ENCODE measurements at places on chromosomes 2 and 18.

- DNase-seq = no peak
Observed at GRCh38 chr2:51706220-51706619, 674.3 kb upstream of the NRXN1 start.

DNA sequence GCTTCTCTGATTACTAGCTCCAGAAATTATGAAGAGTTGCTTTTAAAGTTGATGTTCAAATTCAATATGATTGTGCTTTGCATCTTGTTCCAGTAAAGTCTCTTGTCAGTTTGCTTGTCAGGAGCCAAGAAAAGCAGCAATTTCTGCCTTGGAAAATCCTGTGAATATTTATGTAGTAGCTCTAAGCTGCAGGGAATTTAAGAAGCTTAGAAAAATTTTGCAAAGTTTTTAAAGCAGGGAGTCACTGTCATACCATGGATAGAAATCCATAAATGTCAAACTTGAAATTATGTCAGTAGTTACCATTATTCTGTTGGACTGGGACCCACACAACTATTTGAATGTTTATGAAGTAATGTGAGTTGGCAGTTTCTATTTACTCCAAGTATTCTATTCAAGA is 169.3 kb downstream of the TMEM200C start:
- DNase-seq = no peak

GRCh38 chr2:181586569-181587081 is 70.3 kb downstream of the CERKL start:
- no peak for DNase-seq

DNA sequence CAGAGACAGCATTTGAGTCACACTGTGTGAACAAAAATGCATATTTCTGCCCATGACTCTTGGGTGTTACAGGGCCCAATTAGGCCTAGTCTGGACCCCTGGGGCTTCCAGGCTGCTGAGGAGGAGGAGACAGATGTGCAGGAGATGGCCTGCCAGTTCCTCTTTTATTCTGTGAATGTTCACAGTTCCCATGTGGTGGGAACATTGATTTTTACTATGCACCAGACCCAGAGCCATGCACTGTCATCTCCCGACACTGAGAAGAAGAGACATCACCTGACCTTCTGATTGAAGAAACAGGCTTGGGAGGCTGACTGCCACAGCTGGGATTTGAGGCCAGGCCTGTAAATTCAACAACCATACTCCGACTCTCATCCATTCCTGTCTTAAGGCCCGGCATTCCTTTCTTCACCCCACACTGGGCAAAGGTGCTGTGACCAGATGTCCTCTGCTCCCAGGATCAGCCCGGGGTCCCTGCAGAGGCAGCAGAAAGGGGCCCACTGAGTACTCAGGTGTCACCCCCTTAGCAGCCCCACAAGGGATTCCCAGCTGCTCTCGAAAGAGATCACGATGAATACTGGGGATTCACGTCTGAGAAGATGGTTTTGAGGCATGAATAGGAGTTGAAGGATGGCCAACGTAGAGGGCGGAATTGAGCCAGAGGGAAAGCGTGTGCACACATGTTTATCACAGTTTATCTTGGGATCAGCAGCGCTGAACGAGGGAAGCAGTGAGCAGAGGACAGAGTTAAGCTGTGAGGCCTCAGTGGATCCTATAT is 3.6 kb upstream of the TFCP2L1 start:
- no peak for DNase-seq

GRCh38 chr2:107027810-107028209 is 141.8 kb upstream of the ST6GAL2 start:
- no peak for DNase-seq

DNA sequence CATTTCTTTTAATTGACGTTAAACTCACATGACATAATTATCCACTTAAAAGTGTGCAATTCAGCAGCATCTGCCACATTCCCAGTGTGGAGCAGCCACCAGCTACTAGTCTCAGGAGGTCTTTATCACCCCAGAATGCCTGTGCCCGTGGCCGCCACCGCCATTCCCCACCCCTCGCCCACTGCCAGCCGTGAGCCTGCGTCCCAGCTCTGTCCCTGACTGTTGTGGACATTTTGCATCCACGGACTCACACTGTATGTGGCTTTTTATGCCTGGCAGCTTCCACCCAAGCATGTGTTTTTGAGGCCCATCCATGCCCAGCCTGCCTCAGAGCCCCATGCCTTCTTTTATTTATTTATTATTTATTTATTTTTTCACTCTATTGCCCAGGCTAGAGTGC is 9.2 kb downstream of the BOK start:
- DNase-seq = no peak
